ENCODE measurements at places on chromosomes 3 and 15.
A peak's percentile ranks its signal among the peaks of the same experiment; 100 is the strongest.

GRCh38 chr3:77222701-77223100 lies 182.8 kb downstream of the ROBO2 start:
- DNase-seq = no peak

DNA sequence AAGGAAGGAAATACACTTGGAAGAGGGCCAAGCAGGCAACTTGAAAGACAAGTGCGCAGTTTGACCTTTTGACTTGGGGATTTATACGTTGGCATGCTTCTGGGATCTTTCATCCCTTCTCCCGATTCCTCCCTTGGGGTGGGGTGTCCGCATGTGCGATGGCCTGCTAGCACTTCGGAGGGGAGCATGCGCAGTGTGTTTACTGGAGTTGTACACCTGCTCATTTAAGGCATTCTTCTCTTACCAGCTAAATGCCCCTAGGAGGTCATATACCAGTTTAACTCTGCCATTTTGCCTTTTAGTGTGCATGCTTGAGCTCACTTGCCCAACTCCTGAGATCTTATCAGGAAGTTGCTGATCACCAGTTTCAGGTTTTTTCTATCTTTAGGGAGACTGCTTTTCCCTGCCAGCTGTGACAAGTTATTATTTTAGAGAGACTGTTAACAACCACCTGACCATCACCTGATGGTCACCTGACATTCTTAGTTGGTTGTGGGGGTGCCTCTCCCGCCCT lies 63.5 kb downstream of the BFSP2 start:
- no peak for DNase-seq

GRCh38 chr3:23072693-23073092 lies 130.4 kb upstream of the UBE2E2 start:
- no peak for DNase-seq

DNA sequence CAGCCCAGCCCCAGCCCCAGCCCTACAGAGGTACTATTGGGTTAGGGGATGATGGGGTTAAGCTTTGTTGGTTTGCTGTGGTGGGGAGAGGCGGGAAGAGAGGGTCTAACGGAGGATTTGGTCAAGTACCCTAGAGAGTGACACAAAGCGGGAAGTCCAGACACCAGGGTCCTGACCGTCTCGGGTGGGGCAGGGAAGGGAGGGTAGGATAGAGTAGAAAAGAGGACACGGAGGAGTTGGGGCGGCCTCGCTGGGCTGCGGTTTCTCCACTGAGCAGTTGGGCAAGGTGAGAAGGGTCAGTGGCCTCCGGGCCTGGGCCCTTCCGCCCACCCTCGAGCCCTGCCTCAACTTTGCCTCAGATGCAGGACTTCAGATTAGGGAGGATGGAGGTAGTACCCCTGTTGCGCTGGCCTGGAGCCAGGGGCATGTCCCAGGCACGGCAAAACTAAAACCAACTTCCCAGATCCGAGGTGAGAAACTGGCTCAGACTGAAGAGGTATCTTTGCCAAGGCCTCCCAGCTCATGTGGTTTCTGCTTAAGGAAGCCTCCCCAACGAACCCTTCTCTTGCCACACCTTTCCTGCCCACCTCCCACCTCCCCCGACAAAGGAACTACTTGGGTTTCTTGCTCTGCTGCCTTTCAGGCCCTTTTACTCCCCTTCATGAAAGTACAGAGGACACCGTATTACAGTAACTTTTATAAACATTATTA lies 551 bp downstream of the PML start:
- peak; percentile 16 for DNase-seq

- DNase-seq = no peak
Measured at GRCh38 chr3:143865302-143865701, 17.0 kb upstream of the SLC9A9 start.

DNA sequence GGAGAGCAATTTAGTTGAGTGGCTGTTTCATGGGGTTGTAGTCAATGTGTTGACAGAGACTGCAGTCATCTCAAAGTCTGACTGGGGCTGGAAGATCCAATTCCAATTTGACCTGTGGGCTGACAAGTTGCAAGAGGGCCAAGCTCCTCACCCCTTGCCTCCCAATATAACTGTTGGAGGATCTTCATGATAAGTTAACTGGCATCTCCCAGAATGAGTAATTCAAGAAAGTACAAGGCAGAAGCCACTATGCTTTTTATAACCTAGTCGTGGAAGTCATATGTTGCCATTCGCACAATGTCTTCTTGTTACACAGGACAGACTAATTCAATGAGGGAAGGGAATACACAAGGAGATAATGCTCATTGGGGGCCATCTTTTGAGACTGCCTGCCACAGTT lies 29.1 kb downstream of the GPR15 start:
- no peak for DNase-seq

- DNase-seq = no peak
Measured at GRCh38 chr3:113546414-113546893, 14.1 kb downstream of the SIDT1 start.

DNA sequence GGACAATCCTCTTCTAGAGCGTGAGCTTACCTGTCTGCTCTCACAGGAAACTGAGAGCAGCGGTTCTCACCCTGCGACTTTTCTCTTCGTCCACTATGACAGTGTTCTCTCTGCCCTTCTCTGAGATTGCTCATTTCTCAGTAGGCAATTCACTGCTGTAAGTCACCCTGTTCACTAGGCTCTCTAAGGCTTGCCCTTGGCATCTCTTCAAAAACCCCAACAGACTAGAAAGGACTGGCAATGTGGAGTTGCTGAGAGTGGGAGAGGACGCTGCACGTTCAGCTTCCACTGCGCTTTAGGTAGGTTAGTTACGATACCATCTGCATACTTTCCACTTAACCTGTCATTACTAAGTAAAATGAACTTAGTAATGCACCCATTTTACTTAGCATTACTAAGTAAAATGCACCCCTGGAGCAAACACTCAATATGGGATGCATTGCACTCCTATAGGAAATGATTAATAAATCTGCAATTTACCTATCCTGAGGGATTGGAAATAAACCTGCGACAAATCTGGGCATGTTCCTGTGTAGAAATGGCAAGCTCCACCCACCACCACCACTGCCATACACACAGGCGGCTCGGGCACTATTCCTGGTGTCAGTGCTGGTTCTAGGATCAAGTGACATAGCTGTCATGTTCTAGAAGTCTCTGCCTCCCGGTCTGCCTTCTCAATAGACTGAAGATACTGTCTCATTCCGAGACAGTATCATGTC lies 21.4 kb downstream of the XPC start:
- DNase-seq = no peak

DNA sequence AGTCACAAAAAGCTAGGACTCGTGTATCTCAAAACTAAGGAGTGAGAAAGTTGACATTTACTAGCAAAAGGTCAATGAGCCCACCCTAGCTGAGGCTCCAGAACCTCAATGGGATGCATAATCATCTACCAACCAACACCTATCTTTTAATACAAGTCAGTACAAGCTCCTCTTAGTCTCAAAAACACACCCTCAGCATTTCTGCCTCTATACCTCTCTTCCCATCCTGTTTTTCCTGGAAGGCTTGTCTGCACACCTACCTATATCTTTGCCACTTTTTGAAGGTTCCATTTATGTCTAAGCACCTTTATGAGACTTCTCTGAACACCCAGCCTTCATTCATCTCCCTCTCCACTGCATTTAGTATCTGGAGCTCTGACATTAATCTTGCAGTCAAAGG lies 10.0 kb downstream of the WWTR1 start:
- DNase-seq = no peak

Data from HEK293T (cell line).